ENCODE measurements at places on chromosomes 11 and 22.

DNA sequence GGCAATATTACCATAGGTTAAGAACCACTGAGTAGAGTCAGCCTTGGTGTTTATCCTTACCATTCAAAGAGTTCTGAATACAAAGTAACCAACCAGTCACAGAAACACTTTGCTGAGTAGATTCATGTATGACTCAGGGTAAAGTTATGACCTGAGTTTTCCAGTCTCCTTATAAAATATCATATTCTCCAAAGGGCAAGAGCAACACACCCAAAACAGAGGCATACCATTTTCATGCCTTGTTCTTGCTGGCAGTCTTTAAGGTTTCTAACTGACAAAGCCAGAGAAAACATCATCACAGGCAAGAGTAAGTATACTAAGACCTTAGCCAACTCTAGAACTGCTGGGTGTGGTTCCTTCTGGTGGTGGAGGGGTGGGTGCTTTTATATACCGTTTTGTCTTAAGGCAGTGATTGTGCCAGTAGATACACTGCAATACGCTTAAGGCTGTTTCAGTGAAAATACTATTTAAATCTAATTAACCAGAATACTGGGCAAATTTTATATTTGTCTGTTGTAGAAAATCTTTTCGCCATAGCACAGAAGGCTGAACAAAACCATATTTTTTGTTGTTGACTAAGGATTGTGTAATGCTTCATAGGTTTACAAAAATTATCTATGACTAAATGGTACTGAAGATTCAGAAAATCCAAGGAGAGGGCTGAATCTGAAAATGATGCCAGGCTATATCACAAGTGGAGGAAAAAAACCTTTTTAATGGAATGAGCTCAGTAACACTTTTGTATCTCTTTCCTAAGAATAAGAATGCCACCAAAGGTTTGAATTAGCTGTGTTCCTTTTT is 3.0 kb downstream of the ATL3 start:
- peak; percentile 76 for DNase-seq

DNA sequence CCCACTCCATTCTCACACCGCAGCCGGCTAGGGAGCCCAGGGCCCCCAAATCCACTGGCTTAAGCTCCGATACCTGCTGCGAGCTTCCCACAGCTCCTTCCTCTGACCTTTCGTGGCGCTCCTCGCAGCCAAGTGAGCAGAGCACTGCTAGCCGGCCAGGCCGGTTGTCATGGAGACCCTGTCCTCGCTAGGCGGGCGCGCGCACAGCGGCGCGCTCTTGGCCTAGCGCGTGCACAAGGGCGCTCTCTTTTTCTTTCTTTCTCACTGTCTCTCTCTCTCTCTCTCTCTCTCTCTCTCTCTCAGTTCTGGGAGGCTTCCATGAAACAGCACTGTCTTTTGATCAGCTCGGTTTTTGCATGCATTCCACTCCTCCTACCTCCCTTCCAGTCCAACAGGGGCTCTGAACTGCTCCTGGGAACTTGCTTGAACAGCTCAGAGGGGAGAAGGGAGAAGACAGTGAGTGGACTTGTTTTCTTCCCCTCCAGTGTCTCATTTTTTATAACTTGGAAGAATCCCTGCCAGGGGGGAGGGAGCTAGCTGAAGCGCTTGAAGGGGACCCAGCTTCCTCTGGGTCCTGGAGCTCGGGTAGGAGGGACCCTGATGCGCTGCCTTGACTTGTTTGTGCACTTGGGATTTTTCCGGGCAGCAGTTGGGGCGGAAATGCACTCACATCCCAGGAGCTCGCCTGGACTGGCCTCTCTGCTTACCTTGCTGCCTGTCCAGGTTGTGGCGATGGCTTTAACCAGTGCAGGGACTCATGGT is 100.3 kb upstream of the AKIP1 start:
- peak; percentile 85 for DNase-seq

- DNase-seq: no peak
These were observed 201.9 kb downstream of the DDX10 start for GRCh38 chr11:108866781-108867180.

GRCh38 chr11:863023-863909 is 20.6 kb downstream of the TSPAN4 start:
- no peak for DNase-seq

- DNase-seq: no peak
These were observed 82.1 kb upstream of the PPARA start for GRCh38 chr22:46068181-46068592.

DNA sequence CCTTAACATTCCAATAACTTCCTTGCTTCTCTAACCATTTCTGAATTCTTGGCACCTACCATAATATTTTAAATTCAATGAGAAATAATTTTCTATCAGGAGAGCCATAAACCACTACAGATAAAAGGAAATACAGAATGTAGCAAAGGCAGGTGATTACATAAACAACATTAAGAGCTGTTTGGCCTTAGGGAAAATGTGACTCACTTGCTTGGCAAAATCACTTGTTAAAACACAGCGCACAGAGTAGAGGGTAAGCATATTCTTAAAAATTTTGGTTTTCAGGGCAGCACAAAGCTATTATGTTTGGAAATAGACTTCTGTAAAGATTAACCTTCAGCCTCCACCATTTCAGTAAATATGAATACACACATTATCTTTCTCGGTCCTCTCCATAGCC is 26.4 kb downstream of the IZUMO1R start:
- DNase-seq: peak; percentile 24

- DNase-seq: no peak
These were observed 56.4 kb downstream of the SMIM38 start for GRCh38 chr11:69211920-69212797.

GRCh38 chr11:10639350-10639749 is 54.2 kb downstream of the IRAG1 start:
- DNase-seq: no peak

DNA sequence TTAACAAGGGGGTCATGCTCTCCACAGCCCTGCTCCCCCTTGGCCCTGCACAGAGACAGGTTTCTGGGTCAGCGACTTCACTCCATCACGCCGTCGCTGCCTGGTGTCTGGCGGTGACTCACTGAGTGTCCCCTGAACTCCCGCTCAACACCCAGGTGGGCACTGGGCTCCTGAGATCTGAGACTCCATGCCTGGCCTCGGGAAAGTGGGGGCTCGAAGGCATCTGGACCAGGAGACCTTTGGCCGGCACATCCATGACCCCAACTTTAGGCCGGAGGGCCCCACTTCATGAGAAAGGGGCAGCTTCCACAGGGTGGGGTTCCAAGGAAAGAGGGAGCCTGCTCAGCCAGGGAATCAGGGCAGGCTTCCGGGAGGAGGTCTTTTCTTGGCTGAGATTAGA is 79.3 kb upstream of the PRR5 start:
- no peak for DNase-seq

DNA sequence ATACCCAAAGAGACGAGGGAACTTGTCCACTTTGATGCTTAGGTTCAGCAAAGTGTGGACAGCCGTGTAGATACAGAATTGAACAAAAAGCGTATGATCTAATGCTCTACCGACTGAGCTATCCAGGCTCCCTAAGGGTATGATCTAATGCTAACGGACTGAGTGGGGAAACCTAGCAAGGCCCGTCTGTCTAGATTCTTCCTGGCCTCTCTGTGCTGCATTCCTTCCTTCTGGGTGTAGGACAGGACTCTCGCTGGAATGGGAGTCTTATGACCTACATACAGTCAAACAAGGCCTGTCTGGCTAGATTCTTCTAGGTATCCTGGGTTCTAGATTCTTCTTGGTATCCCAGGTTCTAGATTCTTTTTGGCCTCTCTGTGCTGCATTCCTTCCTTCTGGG is 8.4 kb upstream of the SLC15A3 start:
- DNase-seq: no peak
